ENCODE measurements at places on chromosomes 1 and 21. TPM values are rescaled to one million over a fixed set of nuclear protein-coding genes. Genes with fewer than 3 reads are reported as not detected.
A peak's percentile ranks its signal among the peaks of the same experiment; 100 is the strongest.

Gene FMO5
- total RNA-seq = 43.9 TPM

Gene FH
- 96.7 TPM for total RNA-seq

Gene C1orf167
- total RNA-seq = not detected

Gene OR14K1
- total RNA-seq = not detected

Gene RHD
- not detected for total RNA-seq

Gene AJAP1
- total RNA-seq = 0.13 TPM

Gene NKAIN1
- total RNA-seq = 1.2 TPM

DNA sequence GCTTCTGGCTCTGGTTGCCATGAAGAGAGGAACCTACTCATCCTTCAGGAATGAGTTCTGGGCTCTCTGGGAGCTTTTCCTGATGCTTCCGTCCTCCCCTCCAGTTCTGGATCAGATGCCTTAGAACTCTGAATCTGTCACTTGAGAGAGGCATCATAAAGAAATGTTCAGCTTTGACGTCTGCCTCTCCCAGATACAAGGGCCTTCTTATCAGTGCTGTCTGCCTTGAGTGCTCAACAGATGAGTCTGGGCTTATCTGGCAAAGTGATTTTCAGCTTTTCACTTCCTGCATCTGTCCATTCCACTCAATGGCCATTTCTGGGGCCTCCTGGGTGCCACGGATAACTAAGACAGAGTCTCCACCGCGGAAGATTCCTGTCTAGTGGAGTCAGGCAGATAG is 12.3 kb upstream of the OTUD3 start:
- H3K27ac ChIP-seq = peak overlapping the region; percentile 85
- DNase-seq = peak; percentile 39
- no peak overlapping the region for H3K4me3 ChIP-seq
- peaks cover 4% of the 10 kb centered on the region for H3K4me1 ChIP-seq

GRCh38 chr1:228408869-228409805 is 2.5 kb upstream of the TRIM11 start:
- no peak overlapping the region for H3K4me3 ChIP-seq
- H3K27ac ChIP-seq = no peak overlapping the region
- peaks cover 18% of the 10 kb centered on the region for H3K4me1 ChIP-seq
- no peak for DNase-seq

- no peaks in the 10 kb centered on the region for H3K27me3 ChIP-seq
- no peaks in the 10 kb centered on the region for H3K36me3 ChIP-seq
- no peak overlapping the region for H3K4me3 ChIP-seq
- peaks cover 4% of the 10 kb centered on the region for H3K4me1 ChIP-seq
- peak; percentile 38 for DNase-seq
- peak overlapping the region; percentile 73 for H3K27ac ChIP-seq
These were observed 32.1 kb downstream of the JAK1 start for GRCh38 chr1:64934115-64934877.

- no peak overlapping the region for H3K27ac ChIP-seq
- H3K27me3 ChIP-seq = no peaks in the 10 kb centered on the region
- H3K36me3 ChIP-seq = no peaks in the 10 kb centered on the region
- peaks cover 20% of the 10 kb centered on the region for H3K4me1 ChIP-seq
These were observed 34.1 kb downstream of the TP53BP2 start for GRCh38 chr1:223811634-223812101.

- no peak overlapping the region for H3K27ac ChIP-seq
- no peak for DNase-seq
- H3K4me3 ChIP-seq = no peak overlapping the region
- H3K36me3 ChIP-seq = no peaks in the 10 kb centered on the region
These were observed 38.1 kb upstream of the GREM2 start for GRCh38 chr1:240649733-240650721.

DNA sequence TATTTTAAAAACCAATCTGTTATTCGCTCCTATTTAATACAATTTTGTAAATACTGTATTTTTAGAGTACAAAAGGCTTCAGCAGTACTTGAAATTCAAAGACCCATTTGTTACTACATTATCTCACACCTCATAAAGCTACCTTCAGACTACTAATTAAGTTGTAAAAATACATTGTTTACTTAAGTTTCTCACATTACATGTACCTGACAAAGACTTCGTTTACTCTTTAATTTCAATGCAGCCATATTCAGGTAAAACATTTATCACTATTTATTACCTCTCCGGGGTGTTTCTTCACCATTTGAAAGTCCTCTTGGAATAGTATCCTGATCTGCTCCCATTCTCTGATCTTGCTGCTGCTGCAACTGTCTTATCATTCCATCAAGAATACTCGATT is 55.2 kb downstream of the BRWD1 start:
- H3K27me3 ChIP-seq = no peaks in the 10 kb centered on the region
- peak; percentile 7 for DNase-seq
- H3K4me3 ChIP-seq = no peak overlapping the region
- no peaks in the 10 kb centered on the region for H3K36me3 ChIP-seq
- H3K4me1 ChIP-seq = no peaks in the 10 kb centered on the region
- no peak overlapping the region for H3K27ac ChIP-seq

GRCh38 chr1:248857201-248857600 is 1.7 kb downstream of the ZNF692 start:
- peak overlapping the region; percentile 86 for H3K27ac ChIP-seq
- H3K4me3 ChIP-seq = no peak overlapping the region
- no peaks in the 10 kb centered on the region for H3K36me3 ChIP-seq
- no peak for DNase-seq
- H3K4me1 ChIP-seq = peaks cover 16% of the 10 kb centered on the region

DNA sequence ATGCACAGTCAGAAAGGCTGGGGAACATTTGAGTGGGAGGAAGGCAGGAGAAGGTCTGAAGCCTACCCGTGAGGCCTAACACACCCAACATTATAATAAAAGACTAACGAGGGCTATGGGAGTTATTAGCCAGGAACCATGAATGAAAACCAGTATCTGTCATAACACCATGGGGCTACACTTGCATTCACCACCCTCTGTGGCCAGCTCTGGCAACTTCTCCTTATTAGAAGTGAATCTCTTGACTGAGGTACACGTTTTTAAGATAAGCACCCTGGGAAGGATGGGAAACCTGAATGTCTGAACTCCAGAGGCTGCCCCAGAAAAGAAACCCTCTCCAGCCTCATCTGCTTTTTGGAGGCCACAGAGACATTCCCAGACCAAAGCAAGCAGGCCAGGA is 204.3 kb upstream of the RAB4A start:
- H3K36me3 ChIP-seq = no peaks in the 10 kb centered on the region
- H3K4me3 ChIP-seq = no peak overlapping the region
- H3K27ac ChIP-seq = no peak overlapping the region
- DNase-seq = no peak

GRCh38 chr1:26900815-26901511 is 696 bp upstream of the GPATCH3 start:
- peak overlapping the region; percentile 59 for H3K4me3 ChIP-seq
- no peak for DNase-seq
- peak overlapping the region; percentile 90 for H3K27ac ChIP-seq
- H3K27me3 ChIP-seq = no peaks in the 10 kb centered on the region
- no peaks in the 10 kb centered on the region for H3K36me3 ChIP-seq
- H3K4me1 ChIP-seq = peaks cover 16% of the 10 kb centered on the region
